Kidney capillary endothelial cell (primary cell): ENCODE measurements at places on chromosomes 13 and 19.

- DNase-seq, result no peak
These were observed 15.5 kb upstream of the ISYNA1 start for GRCh38 chr19:18453269-18454024.

GRCh38 chr19:34260771-34261173, 6.4 kb downstream of the GARRE1 start:
- DNase-seq, result no peak

DNA sequence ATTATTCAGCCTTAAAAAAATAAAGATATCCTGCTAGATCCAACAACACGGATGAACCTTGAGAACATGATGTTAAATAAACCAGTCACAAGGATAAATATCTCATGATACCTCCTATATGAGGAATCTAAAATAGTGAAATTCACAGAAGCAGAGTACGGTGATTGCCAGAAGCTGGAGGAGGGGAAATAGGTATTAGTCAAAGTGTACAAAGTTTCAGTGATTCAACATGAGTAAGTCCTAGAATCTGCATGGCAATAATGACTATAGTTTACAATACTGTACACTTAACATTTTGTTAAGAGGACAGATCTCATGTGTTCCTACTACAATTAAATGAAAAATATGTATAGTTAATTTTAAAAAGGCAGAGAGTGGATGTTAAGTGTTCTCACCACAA, 206.6 kb upstream of the SLC10A2 start:
- no peak for DNase-seq

GRCh38 chr13:48778610-48779009, 124.9 kb downstream of the CYSLTR2 start:
- no peak for DNase-seq

- no peak for DNase-seq
These were observed 10.3 kb downstream of the PLD3 start for GRCh38 chr19:40358773-40359172.

DNA sequence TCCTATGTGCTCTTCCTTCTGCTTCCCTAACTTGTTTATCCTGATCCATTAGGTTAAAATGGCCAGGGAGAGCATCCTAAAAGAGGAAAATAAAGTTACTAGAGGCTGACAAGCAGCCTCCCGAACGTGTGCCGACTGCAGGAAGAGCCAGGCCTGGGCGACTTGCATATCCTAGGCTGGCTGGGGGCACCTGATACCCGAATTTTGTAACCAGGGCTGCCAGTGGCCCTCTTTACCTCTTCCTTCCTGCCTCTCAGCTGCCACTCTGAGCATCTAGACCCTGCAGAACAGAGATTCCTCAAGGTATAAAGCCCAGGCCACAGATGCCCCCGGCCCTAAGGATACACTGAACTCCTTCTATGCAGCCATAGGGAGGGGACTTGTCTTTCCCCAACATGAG, 48.5 kb upstream of the KATNAL1 start:
- no peak for DNase-seq

DNA sequence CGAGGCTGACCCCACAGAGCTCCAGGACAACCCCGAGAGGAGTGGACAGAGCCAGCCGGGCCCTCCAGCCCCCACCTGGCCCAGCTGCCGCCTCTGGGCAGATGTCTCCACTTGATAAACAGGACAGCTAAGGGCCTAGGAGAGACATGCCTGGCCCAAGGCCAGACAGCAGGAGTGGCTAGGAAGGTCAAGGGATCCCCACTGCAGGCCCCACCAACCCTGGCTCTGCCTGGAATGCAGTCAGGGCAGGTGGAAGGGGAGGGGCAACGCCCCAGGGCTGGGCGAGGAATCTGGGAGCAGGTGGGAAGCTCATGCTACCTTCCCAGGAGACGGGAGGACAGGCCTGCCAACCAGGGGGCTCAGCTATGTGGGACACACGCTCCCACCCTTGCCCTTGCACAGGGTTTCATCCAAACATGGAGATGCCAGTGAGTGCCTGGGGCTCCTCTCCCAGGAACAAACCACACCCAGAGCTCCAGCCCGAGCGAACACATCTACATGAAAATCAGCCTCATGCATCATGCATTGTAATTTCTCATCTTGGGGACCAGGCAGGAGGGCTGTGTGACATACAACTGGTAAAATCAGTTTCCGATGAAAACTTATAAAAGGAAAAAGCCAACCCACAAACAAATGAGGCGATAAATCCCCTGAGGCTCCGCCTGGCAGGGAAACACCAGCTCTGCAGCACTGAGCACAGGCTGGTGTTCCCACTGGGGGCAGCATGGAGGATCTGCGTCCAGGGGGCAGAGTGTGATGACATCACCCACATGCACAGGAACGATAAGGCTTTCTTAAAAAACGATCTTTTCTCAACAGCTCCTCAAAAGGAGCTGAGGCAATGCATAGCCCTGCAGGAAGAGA, 25.0 kb downstream of the SH3GL1 start:
- DNase-seq, result no peak

- DNase-seq, result no peak
These were observed 7.5 kb upstream of the RBM26 start for GRCh38 chr13:79413521-79413920.

DNA sequence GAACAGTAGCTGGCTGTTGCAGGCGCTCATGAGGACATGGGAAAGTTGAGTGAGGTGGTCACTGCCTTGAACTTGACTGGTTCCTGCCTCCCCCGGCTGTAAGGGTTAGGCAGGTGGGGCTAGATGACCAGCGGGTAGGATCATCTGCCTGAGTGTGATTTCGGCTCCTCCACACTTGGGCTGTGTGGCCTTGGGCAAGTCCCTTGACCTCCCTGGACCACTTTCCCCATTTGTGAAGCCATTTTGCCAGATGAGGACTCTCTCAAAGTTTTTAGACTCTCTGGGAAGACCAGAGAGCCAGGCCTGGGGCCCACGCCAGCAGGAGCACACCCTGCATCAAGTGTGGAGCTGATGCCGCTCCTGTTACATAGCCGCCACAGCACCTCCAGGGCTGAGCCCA, 9.5 kb downstream of the PPP1R37 start:
- DNase-seq, result no peak

- no peak for DNase-seq
These were observed 24.2 kb downstream of the SH3GL1 start for GRCh38 chr19:4376028-4376670.

DNA sequence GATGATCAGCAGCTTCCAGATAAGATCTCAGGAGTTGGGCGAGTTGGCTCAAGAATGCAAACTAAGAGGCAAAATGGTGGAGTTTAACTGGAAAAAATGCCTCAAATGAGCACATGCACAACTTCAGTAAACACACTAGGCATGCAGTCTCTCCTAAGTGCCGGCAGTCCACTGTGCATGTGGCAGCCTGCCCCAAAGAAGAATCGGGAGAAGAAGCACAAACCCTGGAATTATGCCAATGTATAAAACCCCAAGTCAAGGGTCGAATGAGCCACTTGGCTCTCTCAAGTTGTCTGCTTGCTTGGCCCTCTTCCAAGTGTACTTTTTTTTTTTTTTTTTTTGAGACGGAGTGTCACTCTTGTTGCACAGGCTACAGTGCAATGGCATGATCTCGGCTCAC, 53.3 kb upstream of the SLITRK1 start:
- no peak for DNase-seq

DNA sequence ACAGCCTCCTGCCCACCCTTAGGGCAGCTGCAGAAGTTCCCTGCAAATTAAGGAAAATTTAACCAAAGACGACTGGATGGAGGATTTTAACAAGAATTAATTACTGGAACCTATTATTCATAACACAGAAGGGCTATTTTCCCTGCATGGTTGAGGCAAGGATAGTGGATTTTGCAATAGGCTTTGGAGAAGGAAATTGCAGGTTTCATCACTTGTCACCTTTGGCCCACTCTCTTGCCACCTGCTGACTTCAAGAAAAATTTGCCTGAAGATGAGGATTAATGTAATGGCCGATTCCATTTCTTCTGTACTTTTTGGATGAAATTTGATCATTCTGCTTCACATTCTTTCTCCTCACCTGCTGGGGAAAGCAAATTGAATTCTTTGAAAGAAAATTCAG, 261.7 kb downstream of the FGF9 start:
- DNase-seq, result no peak

GRCh38 chr13:73090116-73090822, 31.5 kb downstream of the KLF5 start:
- DNase-seq, result peak; percentile 90

- no peak for DNase-seq
These were observed 1.6 kb downstream of the DACT3 start for GRCh38 chr19:46659151-46660007.

GRCh38 chr19:41367848-41368301, 3.9 kb upstream of the B9D2 start:
- DNase-seq, result peak; percentile 69

- no peak for DNase-seq
These were observed 106.8 kb downstream of the DNAJC3 start for GRCh38 chr13:95783747-95784146.

- no peak for DNase-seq
These were observed 193.3 kb downstream of the KATNAL1 start for GRCh38 chr13:30113983-30114570.

- DNase-seq, result no peak
These were observed 11.3 kb downstream of the CEACAM21 start for GRCh38 chr19:41587101-41587837.

DNA sequence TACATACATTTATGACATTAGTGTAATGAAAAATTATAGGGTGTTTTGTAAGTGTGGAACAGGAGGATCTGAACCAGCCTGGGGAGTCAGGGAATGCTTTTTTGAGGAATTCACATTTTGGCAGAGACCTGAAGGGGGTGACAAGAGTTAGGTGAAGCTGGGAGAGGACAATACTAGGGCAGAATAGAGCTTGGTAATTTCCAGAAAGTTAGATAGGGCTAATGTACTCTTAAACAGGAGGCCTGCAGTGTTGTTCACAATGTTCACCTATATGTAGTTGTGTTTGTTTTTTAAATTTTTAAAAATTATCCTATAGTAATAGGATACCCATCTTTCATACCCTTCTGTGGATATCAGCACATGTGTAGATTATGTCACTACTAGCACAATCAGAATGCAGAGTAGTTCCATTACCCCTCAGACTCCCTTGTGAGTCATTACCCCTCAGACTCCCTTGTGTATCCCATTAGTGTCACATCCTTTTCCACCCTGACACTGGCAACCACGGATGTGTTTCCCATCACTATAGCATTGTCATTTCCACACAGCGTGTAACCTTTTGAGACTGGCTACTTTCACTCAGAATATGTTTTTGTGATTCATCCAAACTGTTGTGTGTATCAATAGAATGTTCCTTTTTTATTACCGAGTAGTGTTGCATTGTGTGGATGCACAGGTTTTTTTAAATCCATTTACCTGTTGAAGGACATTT, 43.1 kb downstream of the PCCA start:
- DNase-seq, result peak; percentile 98

GRCh38 chr19:13579388-13580060, 73.2 kb upstream of the CACNA1A start:
- DNase-seq, result no peak

DNA sequence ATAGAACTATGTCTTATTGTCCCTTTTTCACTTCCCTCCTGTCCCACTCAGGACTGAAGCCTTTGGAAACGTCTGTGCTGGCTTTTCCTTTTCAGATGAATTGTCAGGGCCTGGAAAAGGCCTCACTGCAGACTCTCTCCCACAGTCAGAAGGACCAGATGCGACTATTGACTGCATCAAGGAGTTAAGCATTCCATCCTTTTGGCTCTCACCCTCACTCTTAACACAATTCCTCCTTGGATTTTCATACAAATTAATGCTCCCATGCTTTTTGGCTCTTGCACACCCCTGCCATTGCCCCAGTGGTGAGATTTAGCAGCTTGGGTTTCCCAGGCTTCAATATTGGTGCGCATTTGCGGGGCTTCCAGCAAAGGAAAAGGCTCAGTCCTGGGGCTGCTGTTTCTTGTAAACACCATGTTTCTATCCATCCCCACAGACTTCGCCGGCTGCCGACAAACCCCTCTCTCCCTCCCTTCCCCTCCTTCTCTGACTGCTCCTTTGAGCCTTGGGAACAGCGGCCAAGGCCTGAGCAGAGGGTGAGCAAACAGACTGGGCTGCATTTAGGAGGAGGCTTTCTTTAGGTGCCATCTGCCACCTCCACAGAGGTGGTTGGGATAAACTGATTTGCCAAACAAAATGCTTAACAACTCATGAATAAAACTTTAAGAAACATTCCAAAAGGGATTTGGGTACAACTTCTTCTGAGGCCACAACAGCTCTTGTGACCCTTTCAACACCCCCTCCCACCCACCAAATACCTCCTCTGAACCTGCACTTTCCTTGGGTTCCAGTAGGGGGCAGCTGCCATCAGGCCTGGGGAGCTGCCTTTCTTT, 48.6 kb upstream of the PCDH8 start:
- DNase-seq, result no peak

DNA sequence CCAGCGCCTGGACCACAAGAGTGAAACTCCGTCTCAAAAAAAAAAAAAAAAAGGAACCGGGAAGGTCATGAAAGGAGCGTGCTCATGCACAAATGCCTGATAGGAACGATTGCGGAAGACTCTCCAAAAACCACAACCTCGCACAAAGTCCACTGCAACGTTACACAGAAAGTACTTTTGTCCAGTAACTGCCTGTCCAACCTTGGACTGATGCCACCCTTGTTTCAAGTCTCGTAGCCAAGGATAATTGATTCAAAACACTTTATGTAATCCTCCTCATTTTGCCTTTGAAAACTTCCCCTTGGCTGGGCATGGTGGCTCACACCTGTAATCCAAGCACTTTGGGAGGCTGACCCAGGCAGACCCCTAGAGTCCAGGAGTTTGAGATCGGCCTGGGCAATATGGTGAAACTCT, 13.7 kb downstream of the LGALS7 start:
- no peak for DNase-seq

GRCh38 chr19:13993590-13994300, 12.4 kb downstream of the RFX1 start:
- DNase-seq, result no peak

DNA sequence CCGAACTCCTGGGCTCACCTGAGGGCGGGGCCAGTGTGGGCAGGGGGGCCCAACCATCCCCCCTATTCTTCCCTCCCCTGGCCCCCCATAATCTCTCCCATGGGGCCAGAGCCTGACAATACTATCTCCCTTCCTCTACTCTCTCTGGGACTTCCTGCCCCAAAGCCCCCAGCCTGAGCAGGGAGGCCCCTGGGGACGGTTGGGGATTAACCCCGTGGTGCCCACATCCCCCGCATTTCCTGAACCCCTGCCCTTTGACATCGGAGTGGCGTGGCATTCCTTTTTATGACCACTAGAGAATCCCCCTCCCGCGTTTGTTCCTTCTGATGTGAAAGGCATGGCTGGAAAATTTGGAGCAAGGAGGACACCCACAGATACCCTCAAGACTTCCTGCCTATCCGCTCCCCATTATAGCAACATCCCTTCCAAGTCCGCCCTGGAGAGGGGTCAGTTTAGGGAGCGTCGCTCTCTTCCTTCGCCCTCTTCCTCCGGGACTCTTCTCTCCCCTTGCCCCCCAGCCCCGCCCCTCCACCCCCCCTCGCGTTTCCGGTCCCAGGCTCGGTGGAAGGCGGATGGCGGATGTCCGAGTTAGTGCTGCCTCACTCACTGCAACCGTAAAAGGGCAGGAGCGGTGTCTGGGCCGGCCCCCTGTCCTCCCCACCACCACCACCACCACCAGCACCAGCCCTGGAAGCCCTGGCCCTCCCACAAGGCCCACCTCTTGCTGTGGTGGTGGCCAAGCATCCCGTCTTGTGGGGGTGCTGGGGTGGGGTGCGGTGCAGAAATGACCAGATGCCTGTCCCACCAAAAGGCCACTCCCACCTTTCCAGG, 1.8 kb downstream of the VASP start:
- DNase-seq, result peak; percentile 66
